ENCODE measurements at places on chromosomes 4 and X.

DNA sequence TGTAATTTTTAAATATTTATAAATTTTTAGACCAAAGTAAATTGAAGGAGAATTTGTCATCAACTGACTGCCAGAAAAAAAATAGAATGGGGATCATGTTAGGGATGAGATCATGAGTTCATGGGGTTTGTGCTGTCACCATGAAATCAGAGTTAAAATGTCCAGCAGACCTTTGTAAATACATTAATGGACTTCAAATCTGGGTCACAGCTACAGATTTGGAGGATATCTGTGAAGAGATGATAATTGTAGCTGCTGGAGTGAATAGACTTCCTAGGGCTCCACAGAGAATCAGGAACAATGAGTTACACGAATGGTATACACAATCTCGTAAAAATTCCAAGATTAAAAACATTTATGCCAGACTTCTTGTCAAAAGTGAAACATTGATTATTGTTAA, 6.6 kb downstream of the FSTL5 start:
- DNase-seq = no peak

- DNase-seq = no peak
Observed at GRCh38 chrX:121028419-121028818, 19.0 kb upstream of the GLUD2 start.

- no peak for DNase-seq
Observed at GRCh38 chrX:121160987-121161386, 113.6 kb downstream of the GLUD2 start.

DNA sequence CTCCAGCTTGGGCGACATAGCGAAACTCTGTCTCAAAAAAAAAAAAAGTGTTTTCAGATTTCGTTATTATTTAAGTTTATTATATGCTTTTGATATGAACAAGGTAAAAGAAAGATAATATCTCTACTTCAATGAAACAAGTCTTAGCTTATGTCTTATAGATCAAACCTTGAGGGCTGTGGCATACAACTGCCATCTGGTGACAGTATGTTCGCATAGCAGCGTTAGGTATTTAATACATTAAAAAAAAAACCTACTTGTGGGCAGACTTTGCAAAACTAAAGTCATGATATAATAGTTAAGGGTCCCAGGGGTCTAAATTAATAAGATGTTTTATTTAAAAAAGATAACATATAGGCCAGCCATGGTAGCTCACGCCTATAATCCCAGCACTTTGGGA, 161.2 kb upstream of the AMOT start:
- no peak for DNase-seq

GRCh38 chr4:2792396-2792710, 532 bp upstream of the SH3BP2 start:
- DNase-seq = no peak

- DNase-seq = no peak
Observed at GRCh38 chr4:5812506-5813229, 80.2 kb downstream of the CRMP1 start.

GRCh38 chrX:111259559-111259958, 10.7 kb downstream of the CAPN6 start:
- no peak for DNase-seq

Data from NCI-H1436 treated with DMSO at 0.1 percent for 48 hours (cell line).